GM13976 (cell line): ENCODE measurements at places on chromosomes 1 and 21.

GRCh38 chr1:84912726-84913554 lies 19.9 kb upstream of the LPAR3 start:
- no peak for DNase-seq

DNA sequence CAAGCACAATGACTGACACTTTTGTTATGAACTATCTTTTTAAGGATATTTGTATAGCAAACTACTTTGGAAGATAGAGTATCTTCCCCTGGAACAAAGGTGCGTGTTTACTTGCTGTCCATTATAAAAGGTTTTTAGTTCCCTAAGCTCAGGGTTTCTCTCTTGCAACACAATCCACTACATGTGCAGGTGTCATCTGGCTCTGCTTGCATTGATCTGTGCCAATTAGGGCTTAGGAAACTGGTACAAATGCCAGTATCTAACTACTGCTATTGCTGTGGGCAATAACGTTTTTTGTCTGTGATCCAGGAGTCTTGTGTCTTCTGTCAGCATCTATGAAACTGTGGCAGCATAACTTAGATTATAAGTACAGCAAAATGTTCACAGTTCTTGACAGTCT lies 68.3 kb upstream of the ABCD3 start:
- no peak for DNase-seq

GRCh38 chr1:150066328-150066727 lies 1.2 kb upstream of the VPS45 start:
- DNase-seq: no peak

GRCh38 chr1:198657550-198658064 lies 18.8 kb downstream of the PTPRC start:
- no peak for DNase-seq

DNA sequence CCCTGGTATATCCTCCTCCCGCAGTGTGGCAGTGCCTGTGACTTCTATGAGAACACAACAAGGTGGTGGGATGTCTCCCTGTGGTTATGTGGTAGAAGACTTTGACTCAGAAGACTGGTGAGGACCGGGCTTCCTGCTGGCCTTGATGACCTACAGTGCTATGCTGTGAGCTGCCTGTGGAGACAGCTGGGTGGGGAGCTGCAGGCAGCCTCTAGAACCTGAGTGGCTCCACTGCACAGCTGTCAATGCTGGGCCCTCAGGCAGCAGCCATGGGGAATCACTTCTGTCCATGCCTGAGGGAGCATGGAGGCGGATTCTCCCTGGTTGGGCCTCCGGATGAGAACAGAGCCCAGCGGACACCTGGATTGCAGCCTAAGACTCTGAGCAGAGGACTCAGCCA lies 14.9 kb downstream of the SLC1A7 start:
- DNase-seq: no peak
